Keratinocyte (primary cell): ENCODE measurements at places on chromosomes 12 and 14.

DNA sequence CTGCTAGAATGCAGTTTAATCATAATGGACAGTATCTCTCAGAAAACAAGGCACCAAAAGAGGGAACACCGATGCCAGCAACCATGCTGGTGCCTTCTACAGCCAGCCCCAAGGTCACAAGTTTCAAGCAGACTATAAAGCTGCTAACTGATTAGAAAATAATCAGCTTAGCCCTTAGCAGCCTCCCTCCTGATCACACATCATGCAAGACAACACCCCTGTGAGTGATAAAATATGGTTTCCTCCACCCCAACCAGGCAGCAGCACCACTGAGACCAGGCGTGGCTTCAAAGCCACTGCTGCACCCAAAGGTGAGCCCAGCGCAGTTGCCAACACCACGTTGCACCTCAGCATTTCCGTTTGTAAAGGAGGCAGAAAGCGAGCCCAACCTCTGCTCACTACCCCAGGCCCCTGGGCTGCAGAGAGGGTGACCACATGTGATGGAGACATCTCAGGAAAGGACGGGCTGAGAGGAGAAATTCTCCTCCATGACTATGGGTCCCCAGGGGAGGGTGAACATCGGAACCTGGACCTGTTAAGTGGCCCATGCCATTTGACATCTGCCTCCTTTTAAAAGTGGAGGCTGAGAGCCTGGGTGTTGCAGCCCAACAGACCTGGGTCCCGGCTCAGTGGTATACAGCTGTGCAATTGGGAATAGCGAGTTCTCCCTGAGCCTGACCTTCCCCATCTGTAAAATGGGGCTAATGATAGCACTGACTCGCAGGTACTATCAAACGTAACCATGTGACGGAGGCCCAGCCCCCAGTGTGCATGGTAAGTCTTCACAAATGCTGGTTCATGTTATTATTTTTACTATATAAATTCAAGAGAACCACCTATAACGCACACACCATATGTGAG is 11.5 kb downstream of the ZFP36L1 start:
- no peak for DNase-seq

- no peak for DNase-seq
These were observed 6.0 kb upstream of the UBE2N start for GRCh38 chr12:93447555-93448290.

DNA sequence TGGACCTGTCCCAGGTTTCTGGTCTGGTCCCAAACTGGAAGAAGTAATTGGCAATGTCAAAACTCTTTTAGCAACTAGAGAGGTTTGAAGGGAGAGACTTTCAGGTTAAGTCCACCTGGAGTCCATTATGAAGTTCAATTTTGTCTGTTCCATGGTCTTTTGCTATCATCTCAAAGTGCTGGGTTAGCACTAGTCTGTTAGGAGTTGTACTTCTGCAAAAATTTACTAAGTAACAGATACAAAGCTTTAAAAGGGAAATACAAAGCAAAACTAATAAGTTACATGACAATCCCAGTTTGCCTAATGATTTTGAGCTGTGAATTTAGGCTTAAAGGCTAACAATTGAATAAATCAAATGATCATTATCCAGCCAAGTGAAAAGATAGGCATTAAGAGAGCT is 643.9 kb downstream of the C12orf50 start:
- DNase-seq = no peak

DNA sequence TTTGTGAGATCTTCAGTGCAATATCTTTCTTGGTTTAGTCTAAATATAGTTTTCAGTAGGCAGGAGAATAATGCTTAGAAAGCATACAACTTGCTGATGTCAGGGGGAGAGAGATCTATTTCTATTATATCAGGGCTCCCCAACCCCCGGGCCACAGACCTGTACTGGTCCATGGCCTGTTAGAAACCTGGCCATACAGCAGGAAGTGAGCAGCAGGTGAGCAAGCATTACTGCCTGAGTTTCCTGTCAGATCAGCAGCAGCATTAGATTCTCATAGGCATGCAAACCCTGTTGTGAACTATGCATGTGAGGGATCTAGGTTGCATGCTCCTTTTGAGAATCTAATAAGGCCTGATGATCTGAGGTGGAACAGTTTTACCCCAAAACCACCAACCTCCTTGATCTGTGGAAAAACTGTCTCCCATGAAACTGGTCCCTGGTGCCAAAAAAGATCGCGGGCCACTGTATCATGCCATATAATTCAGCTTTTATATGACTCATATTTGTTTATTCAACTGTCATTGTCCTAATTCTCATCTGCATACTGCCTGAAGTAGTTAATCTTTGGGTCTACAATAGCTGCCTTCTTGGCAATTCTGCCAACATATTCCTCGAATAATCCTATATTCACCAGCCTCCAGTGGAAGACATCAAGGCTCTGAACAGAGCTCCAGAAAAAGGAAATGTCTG is 163.6 kb upstream of the DYRK2 start:
- no peak for DNase-seq

DNA sequence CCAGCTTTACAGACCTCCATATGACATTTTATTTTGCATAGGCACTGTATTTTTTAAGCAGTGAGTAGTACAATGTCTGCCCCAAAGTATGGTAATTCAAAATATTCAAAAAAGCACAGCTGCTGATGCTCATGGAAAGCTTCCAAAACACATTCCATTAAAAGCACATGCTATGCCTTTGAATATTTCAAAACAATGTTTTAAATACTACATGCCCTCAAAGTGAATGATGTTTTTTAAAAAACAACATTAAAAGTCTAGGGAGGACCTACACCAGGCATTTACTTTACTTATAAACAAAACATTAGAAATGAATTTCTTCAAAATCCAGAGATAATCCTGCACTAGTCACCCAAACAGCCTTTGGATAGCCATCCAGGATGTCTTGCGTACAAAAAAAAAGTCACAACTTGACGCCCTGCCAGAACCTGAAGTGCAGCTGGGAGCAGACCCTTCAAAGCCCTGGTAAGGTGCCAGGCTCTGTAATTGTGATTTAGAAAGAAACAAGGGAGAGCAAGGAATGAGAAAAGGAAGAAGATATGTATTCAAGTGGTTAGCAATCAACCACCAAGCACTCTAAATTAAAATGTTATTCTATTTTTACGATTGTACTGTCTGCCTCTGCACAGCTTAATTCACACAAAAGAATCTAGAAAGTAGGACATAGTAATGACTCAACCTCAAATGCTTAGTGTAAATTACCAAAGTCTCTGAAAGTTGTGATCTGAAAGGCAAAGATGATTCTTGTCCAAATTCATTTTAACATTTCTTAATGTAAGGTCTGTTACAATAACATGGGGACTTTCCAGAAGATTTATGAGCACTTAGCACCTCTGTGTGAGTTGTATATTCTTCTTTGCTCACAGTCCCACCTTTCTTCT is 31.9 kb downstream of the CEP83 start:
- no peak for DNase-seq

DNA sequence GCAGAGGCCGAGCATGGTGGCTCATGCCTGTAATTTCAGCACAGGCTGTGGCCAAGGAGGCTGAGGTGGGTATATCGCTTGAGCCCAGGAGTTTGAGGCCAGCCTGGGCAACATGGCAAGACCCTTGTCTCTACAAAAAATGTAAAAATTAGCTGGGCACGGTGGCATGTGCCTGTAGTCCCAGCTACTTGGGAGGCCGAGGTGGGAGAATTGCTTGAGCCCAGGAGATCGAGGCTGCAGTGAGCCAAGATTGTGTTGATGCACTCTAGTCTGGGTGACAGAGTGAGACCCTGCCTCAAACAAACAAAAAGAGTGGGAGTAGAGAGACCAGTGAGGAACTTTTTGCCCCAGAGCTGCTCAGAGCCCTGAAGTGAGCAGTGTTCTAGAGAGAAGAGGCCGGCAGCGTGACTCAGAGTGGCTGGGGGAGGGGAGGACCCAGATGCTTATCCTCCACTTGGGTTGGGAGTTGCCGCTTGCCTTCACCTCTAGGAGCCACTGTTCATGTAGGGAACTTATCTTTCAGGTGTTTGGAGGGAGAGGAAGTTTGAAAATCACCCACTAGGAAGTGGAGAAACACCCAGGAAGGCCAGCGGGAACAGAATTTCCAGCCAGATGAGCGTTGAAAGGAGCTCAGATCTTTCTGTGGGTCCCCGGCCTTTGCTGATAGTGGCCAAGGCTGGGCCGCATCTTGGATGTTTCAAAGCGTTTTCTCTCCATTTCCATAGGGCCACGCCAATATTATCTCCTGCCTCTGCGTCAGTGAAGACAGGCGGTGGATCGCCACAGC is 15.3 kb downstream of the CFAP251 start:
- no peak for DNase-seq
